ENCODE measurements at places on chromosomes 12 and 14.

- no peak for DNase-seq
Observed at GRCh38 chr12:52160200-52160599, 31.6 kb downstream of the KRT80 start.

GRCh38 chr12:131854861-131855476 is 26.8 kb downstream of the MMP17 start:
- no peak for DNase-seq

- no peak for DNase-seq
Observed at GRCh38 chr14:34135492-34135891, 184.6 kb upstream of the EGLN3 start.

DNA sequence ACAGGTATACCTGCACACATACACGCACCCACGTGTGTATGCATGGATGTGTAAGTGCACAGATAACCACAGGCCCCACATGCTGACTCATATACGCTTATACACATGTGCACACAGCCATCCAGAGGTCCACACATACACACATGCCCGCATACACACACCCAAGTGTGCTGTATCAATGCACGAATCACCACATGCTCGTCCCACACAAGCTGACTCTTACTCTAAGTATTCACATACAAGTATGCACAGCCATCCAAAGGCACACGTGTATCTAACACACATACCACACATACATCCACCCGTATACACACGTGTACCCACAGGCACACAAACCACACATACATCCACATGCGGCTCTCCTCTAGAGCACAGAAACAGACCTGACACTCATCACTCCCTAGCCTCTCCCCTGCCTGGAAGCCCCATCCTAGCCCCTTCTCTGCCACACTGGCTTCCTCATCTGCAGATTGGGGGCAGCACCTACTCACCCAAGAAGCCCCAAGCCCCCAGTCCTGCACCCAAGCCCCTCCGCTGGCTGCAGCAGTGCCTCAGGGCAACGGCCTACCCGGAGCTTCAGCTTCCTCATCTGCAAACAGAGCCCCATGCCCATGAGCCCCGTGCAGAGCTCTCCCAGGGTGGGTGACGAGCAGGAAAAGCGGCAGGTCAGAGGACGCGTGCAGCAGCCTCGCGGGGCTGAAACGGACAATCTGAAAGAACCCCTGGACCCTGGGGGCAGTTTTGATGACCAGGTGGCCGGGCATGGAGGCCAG is 105.4 kb downstream of the NCOR2 start:
- DNase-seq = no peak

- no peak for DNase-seq
Observed at GRCh38 chr12:57751432-57751787, 700 bp downstream of the CDK4 start.

DNA sequence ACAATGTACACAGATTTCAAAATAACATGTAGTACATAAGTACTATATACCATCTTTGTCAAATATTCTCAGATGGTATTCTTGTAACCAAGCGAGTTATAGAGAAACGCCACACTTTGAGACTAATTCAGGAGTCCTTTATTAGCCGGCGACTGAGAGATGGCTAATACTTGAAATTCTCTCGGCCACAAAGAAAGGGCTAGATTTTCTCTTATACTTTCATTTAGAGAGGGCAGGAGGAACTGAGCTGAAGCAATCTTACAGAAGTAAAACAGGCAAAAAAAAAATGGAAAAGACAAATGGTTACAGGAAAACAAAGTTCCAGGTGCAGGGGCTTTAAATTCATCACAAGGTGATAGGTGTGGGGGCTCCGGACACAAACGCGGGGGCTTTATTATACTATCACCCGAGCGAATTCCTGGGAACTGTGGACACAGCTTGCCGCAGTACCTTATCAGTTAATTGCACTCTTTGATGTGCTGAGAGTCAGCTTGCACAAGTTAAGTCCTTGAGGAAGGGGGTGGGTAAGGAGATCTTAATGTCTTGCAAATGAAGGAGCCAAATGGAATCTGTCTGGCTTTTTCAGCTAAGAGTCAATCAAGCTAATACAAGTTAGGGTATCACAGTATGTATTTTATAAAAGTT is 382.3 kb downstream of the KCNH5 start:
- DNase-seq = no peak

- no peak for DNase-seq
Observed at GRCh38 chr12:71642264-71642663, 21.4 kb downstream of the ZFC3H1 start.

DNA sequence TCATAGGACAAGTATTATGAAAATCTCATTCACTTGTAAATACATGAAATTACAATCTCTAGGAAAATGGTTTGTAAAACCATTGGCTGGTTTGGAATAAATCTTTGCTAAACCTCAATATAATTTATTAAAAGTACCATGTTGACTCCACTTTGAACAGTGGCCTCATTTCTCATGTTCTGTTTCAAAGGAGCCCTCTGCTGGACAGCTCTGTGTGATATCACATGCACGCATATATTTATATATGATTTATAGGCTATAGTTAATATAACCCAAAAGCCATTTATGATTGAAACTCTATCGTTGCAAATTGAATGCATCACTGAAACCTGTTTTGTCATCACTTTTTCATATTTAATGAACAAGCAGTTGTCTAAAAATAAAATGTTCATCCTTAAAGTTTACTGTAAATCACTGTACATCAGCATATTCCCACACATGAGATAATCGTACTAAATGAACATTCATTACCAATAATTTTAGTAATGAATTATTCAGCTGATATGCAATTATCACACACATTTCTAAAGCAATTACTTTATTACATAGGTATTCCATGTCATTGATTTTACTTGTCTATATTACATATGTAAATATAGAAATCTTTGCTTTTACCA is 493.8 kb downstream of the NPAS3 start:
- DNase-seq = no peak

Data from GF-D8 (cell line).